ENCODE measurements at places on chromosomes 7 and 10.

GRCh38 chr7:103705542-103705941, 259.5 kb upstream of the SLC26A5 start:
- DNase-seq: no peak

DNA sequence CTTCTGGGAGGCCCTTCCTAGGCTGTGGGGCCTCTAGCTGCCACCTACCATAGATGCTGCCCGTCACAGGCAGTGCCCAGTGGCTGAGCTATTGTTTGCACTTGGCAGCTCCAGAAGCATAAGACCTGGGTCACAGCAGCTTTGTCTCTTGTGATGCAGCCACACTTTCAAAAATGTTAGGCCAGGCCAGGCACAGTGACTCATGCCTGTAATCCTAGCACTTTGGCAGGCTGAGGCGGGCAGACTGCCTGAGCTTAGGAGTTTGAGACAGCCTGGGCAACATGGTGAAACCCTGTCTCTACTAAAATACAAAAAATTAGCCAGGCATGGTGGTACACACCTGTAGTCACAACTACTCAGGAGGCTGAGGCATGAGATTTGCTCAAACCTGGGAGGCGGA, 9.5 kb upstream of the KAZALD1 start:
- no peak for DNase-seq

DNA sequence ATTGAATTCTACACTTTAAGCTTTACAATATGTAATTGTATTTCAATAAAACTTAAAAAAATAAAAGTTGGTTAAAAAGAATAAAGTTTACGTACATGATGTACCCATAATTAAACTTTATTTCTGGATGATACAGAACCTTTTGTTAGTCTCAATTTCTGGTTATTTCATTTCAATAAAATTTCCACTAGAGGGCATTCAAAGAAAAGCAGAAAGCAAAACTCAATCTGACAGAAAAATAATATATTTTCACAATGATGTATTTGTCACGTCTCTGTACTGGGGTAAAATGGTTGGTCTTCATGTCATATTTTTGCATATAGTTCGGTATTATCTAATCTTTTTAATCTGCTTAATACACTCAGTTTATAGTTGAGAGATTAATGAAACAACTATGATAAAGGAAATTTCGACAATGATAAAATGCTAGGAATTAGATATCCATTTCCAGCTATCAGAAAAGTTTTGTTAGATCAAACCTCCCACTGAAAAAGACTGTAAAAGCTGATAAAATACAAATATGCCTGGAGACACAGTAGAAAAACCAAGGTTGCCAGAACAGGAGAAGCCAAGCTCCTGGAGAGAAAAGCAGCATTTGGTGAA, 27.4 kb downstream of the ASZ1 start:
- no peak for DNase-seq

GRCh38 chr7:158811461-158811860, 17.8 kb downstream of the ESYT2 start:
- no peak for DNase-seq

DNA sequence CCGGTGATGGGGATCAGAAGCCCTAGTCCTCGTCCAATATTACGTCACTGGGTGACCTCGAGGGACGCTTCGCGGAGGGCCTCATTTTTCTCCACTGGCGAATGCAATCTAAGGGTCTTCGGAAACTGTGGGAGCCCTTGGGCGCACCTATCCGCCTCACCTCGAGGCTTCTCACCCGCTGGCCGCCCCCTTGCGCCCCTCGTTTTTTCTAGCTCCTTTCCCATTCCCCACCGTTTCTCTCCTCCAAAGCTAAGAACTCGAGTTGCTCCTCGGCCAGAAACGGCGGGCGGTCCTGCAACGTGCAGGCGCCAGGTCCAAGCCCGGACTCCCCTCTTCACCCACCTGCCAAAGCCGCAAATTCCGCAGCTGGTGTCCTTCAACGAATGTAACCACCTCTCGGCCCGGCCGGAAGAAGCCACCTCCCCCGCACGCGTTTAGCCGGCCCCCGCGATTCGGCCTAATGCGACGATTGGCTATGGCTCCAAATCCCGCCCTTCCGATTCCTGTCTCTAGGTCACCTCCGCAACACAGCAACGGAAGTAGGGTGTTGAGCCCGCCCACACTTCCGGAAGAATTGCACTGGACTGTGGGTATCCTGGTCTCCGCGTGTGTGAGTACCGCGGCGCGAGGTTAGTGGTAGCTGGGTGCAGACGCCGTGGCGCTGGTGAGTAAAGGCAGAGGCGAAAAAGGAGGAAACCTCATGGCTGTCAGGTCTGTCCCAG, at the start of the genes ATP5MK and PDCD11:
ATP5MK (minus strand) TSS at position 409 of the 722 bp plus-strand sequence. CDS start 4,018 bp downstream, outside the sequence.
PDCD11 (plus strand) TSS at position 560 of the 722 bp plus-strand sequence. CDS start 1,801 bp downstream, outside the sequence.
- DNase-seq: peak; percentile 98

- no peak for DNase-seq
Measured at GRCh38 chr10:77398558-77398957, 239.1 kb downstream of the KCNMA1 start.

DNA sequence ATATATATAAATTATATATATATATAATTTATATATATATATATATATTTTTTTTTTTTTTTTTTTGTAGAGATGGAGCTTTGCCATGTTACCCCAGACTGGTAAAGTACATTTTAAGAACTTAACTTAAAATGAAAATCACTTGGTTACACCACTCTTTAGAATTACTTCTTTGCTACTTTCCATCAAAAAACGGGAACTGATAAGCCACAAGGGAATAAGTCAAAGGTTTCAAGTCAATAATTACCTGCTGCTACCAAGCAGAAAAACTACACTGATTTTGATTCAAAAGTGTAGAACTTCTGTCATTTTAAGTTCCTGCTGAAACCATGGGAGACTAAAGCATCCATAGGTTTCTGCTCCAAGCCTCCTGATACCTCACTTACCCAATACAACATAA, 12.2 kb downstream of the PPA1 start:
- no peak for DNase-seq

DNA sequence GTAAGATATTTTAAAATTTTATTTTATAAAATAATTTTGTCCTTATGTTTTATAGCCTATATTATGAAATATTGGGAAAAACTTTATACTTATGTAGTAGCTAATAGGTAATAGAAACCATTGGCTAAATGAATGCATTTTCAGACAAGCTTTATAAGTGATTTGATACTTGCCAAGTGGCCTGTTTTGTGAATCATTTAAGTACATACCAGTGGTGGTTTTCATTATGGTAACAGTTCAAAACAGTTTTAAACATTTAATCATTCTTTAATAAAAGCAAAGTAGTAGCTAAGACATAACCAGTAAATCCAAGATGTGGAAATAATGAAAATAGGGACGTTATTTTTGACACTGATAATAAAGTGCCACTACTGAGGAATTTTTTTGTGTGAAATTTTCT, 182.2 kb downstream of the PHF14 start:
- no peak for DNase-seq

DNA sequence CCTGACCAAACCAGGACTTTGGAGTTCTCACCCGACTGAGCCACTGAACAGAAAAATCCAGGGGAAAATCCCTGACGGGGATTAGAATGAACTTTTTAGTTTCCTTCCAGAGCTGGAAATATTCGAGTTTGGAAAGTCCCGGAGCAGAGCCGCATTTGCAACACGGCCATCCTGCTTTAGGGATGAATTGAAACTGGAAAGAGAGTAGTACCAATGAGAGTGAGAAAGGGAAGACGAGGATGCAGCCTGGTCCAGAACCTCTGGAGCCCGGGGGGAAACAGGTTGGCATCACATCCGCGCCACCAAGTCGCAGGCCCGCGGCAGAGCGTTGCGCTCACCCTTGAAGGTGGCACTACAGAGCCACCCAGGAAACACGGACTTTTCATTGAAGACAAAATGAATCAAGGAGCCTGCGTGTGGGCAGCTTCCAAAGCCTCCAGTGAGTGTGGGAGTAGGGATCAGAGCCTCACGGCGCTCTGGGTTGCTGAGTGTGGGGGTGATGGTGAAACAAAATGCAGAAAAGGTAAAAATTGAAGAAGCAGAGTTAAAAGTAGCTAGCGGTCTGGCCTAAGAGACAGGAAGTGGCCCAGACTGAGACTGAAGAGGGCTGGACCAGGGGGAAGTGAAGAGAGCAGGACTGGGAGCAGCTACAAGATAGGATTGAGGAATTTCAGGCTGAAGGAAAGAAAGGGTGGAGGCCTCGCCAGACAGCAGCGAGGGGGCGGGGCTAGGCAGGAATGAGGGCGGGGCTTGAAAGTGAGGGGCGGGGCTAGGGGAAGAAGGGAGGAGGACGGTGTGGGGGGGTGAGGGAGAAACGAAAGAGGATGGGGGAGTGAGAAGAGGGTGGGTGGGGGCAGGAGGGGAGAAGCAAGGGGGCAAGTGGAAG, 1.8 kb downstream of the SMURF1 start:
- DNase-seq: peak; percentile 78

DNA sequence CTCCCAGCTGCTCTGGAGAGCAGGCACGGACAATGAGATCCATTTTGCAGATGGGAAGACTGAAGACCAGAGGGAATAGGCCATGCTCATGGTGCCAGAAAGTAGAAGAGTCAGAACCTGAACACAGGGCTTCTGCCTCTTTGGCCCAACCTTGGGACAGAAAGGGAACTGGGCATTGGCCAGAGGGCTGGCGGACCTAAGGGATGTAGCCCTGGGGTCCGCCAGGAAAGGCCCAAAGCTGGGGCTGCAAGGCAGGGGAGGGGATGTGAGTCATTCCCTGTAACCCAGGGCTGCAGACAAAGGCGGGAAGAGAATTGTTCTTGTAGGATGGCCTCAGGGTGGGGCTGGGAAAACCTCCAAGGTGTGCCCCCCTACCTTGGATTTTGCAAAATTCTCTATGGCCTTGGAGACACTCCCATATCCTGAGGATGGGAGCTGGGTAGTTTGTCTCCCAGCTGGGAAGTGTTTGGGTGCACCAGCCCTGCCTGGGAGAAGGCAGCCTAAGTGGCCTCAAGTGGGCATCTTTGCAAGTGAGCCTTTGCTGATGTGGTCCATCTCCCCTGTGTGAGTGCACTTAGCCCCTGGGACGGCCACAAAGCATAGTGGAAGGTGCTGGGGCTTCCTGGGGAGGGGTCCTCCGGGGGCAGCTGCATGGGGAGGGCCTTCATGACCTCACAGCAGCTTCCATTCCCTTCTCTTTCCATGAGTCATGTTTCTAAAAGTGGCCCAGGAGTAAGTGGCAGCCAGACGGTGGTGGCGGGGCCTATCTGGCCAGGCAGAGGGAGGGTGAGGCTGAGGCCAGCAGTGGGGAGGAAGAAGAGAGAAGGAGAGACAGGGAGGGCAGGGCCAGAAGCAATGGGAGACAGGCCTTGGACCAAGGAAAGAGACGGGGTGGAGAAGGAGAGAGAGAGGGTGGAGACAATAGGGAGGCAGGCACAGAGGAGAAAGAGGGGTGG, 9.2 kb downstream of the AQP1 start:
- peak; percentile 48 for DNase-seq

- DNase-seq: peak; percentile 37
Measured at GRCh38 chr10:69696073-69696731, 66.2 kb downstream of the FAM241B start.

DNA sequence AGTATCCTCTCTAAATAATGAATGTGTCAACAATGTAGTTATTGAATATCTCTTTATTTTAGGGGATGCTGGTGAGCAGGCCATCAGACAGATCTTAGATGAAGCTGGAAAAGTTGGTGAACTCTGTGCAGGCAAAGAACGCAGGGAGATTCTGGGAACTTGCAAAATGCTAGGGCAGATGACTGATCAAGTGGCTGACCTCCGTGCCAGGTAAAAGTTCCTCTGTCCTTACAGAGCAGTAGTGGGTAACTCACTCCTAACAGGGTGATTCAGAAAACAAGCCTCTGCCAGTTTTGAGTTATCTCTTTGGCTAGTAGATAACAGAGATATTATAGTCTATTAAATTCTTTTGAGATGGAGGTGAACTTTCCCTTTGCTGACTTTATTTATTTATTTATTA, 67.3 kb downstream of the AP3M1 start:
- DNase-seq: no peak

DNA sequence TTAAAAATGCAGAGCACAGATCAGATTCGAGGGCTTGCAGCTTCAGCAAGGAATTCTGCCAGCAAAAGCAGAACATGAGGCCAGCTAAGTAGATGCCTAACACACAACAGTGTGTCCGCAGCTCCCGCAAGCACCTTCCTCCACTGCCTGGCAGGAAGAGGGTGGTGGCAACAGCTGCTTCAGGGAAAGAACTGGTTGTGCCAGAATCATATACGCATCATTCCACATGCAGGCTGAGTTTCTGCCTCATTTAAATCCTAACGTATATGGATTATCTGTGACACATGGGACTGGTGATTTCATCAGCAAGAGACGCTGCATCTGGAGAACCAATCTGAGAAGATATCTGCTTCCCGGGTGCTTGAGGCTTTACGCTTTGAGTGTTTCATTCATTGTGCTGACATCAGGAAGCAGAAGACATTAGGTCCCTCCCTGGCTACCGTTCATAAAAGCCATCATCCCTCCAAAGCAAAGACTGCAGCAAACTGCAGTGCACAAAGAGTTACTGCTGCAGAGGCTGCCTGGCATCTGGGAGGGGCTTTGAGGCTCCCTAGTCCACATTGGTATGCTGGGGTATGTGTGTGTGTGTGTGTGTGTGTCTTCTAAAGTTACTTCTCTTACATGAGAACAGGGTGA, 78.8 kb downstream of the FAM13C start:
- no peak for DNase-seq

- DNase-seq: peak; percentile 74
Measured at GRCh38 chr7:51315393-51316261, 982 bp downstream of the COBL start.

DNA sequence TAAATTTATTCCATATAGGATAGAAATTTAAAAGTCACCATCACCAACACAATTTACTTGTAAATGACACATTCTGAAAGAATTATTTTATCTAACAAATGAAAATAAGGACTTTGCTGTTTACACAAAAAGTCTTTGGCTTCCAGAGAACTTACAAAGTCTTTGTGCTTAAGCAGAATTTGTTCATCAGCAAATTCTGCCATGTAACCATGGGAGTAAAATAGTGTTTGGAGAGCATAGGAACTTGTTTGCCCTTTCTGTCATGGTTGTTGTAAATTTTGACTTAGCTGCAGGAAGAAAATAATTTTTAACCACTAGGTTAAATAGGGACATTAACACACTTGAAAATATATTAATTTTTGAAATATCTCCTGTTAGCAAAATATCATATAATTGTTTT, 15.2 kb downstream of the FGL2 start:
- DNase-seq: no peak

GRCh38 chr10:3789621-3790020, 4.6 kb upstream of the KLF6 start:
- DNase-seq: no peak

DNA sequence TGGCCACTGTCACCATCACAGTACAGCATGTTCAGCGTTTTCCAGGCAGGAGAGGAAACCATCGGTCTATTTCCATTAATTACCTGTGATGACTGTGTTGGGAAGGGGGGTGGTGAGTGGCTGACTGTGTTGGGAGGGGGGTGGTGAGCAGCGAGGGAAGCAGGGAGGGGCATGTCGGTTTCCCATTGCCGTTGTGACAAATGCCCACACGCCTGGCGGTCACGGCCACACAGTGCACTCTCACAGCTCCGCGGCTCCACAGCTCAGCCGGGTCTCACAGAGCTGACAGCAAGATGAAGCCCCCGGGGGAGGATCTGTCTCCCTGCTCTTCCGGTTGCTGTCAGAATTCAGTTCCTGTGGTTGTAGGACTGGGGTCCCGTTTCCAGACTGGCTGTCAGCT, 39.0 kb downstream of the AP5Z1 start:
- no peak for DNase-seq

- no peak for DNase-seq
Measured at GRCh38 chr7:121085922-121086321, 97.4 kb downstream of the CPED1 start.
